ENCODE measurements at places on chromosomes 2 and 18.

DNA sequence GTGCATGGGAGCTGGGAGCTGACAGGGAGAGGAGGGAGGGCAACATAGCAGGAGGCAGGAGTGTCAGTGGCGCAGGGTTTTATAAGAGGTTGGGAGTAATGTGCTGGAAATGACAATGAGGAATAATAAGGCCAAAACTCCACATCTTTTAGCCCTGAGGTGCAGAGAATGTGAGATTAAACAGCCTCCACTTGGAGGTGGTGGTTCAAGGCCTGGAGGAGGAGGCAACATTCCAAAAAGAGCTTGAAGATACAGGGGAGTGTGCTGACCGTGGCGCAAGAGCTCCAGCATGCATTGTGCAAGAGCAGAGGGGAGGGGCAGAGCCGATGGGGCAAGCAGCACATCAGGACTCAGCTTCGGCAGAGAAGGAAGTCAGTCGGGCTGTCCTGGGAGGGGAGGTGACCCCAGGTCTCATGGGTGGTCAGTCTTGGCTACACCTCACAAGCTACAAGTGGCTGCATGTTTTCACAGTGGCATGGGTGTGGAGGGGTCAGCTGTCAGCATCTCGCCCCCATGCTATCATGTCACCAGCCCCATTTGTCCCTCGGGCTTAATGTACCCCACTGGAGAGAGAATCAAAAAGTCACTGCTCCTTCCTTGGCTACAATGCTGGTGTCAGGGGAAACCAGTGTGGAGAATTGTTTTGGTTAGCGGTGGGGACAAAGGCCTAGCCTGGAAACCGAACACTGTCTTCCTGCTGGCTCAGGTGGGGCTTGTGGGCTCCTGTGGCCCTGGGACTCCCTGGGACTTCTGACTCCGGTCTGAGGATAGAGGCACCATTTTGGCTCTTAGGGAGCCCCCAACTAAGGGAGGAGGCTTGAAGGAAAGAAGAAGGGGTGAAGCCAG is 208.0 kb downstream of the ZFP36L2 start:
- H3K36me3 ChIP-seq, result no peaks in the 10 kb centered on the region
- DNase-seq, result peak; percentile 37
- peaks cover 14% of the 10 kb centered on the region for H3K4me1 ChIP-seq
- no peaks in the 10 kb centered on the region for H3K27me3 ChIP-seq
- H3K4me3 ChIP-seq, result no peak overlapping the region

DNA sequence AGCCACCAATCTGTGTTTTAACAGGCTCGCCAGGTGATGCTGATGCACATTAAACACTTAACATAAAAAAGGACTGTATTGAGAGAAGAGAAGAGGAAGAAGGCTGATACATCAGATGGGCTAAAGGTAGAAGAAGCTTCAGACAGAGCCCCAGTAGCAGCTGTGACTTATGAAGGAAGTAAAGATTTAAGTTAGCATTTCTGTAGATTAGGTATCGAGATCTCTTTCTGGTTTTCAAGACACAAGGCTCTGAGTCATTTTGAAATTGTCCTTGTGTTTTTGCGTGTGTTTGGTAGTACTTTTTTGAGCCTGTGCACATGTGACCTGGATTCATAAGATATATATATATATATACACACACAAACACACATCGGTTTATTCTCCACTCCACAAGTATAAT is 40.6 kb upstream of the GCFC2 start:
- DNase-seq, result no peak
- H3K4me3 ChIP-seq, result no peak overlapping the region
- H3K27ac ChIP-seq, result no peak overlapping the region
- peaks cover 4% of the 10 kb centered on the region for H3K4me1 ChIP-seq

- H3K27ac ChIP-seq, result no peak overlapping the region
- no peaks in the 10 kb centered on the region for H3K4me1 ChIP-seq
- H3K4me3 ChIP-seq, result no peak overlapping the region
- peak; percentile 70 for DNase-seq
Measured at GRCh38 chr2:156005999-156006712, 326.4 kb downstream of the NR4A2 start.

DNA sequence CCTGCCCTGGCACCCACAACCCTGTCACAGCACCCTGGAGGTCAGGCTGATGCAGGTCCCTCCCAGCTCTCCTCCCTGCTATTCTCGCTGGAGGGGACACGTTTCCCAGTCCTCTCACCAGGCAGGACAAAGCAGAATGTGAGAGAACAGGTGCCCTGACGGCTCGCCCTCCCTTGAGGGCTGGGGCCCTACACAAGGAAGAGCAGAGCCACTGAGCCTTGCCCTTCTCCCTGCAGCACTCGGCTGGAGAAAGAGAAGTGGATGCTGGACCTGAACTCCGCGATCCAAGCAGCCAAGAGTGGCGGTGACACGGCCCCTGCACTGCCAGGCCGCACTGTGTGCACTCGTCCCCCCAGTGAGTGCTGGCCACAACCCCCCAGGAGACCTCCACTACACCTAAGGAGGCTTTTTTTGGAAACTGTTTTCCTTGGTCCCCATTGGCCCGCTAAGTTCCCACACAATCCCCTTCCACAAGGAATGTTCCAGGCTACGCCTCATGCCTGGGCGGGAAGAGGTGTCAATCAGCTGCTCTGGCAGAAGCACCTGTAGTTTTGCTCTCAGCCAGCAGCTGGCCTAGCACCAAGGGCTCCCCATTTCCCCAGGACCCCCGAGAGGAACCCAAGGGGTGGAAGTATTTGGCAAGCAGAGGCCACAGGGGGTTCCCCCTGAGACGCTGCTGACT is 17.4 kb downstream of the STK25 start:
- no peaks in the 10 kb centered on the region for H3K4me1 ChIP-seq
- H3K4me3 ChIP-seq, result no peak overlapping the region
- H3K36me3 ChIP-seq, result peaks cover 23% of the 10 kb centered on the region

GRCh38 chr2:224561234-224562005 is 23.7 kb downstream of the CUL3 start:
- no peak for DNase-seq
- no peak overlapping the region for H3K4me3 ChIP-seq
- H3K4me1 ChIP-seq, result no peaks in the 10 kb centered on the region
- H3K36me3 ChIP-seq, result peaks cover 26% of the 10 kb centered on the region

Data from endodermal cell (in vitro differentiated cells).